NB4 (cell line): ENCODE measurements at places on chromosomes 3 and 15.

GRCh38 chr15:51227940-51228732, 110.3 kb downstream of the CYP19A1 start:
- peak; percentile 91 for DNase-seq

GRCh38 chr3:112685956-112686799, 45.2 kb upstream of the CCDC80 start:
- no peak for DNase-seq

DNA sequence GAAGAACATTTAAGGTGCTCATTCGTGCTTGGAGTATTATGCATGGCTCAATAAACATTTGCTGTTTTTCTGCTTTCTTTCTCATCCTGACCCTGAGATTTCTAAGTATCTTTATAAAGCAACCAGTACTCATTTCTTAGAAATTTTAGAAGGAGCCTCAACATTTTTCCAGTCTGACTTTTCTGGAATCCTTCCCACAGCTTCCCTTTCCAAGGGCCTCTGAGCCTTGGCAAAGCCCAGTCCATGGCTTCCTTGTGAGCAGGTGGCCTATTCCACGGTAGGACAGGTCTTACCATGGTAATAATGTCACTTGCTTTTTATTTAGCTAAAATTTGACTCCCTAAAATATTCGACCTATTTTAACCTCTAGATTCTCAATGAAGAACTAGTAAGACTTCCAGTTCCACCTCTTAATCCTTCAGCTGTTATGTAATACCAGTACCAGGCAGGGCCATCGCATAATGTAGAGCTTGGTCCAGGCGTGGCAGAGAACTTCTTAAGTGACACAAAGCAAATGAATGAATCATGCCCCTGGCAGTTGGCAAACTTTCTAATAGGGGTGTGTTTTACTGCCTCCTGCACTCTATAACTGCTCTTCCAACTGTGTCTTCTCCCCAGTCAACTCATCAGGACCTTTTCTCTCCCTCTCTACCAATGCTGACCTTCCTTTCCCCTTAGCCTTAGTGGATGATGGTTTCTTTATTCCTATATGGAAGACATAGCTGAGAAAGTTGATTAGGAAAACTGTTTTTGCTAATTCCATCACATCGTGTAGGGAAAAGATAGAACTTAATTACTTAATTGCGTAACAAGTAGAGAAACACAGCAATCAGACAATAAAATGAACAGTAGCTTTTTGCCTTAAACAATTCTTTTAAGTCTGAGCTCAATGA, 894 bp upstream of the TM4SF4 start:
- DNase-seq, result peak; percentile 16

DNA sequence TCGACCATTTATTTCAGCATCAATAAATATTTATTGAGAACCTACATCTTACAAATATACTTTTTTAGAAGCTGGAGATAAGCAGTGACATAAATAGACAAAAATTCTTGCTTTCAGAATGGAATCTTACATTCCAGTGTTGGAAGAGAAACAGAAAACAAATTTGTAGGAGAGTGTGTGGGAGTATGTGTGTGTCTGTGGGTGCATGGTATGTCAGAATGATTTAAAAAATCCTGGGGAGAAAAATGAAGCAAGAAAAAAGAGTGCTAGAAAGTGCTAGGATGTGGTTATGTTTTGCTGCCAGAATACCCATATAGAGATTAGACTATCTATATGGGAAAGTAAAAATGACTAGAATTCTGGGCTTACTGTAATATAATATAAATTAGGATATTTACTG, 561.7 kb upstream of the SGO1 start:
- no peak for DNase-seq

- no peak for DNase-seq
Measured at GRCh38 chr15:94673801-94674200, 442.4 kb downstream of the MCTP2 start.

- DNase-seq, result no peak
Measured at GRCh38 chr15:59174151-59174834, 32.4 kb upstream of the LDHAL6B start.

DNA sequence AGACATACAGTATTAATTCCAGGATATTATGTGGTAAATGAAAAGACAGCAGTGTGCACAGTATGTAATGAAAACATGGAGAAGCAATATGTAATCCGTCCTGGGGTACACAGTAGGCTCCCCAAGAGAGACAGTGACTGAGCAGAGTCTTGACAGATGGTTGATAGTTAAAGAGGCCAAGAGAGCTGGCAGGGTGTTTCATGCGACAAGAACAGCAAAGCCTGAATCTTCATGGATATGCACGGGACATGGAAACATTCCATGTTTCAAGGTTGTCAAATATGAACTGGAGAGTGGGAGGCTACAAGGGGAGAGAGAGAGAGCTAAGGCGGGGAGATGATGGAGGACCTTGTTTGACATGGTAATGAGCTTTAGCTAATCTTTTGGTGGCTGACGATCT, 338.4 kb downstream of the IL5RA start:
- no peak for DNase-seq

- DNase-seq, result no peak
Measured at GRCh38 chr3:117726776-117727175, 1017.2 kb downstream of the TUSC7 start.

DNA sequence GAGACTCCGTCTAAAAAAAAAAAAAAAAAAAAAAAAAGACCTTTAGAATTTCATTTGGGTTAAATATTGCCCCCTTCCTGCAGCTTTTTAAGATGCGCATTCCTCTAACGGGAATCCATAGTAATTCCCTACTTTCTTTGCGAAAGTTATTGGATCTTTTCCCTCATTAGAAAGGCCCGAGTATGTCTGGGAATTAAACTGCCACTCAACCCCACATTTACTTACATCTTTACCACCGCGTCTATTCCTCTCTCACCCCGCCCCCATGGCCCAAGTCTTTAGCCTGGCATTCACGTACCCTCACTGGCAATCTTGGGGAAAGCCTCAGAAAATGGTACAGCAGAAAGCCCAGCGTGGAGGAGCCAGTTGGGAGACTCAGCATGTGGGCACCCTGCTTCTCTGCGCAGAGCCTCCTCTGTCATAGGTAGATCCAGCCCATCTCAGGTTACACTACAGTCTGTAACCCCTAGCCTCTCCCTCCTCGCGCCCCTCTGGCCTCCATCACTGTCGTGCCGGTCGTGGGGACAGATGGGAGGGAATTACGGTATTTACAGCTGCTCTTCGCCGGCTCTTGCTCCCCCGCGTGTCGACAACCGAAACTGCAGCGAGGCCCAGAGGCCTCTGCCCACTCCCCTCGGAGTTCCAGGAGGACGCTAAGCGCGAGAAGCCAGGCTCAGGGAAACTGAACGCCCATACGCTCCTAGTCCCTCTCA, 6.4 kb upstream of the ANKDD1A start:
- peak; percentile 67 for DNase-seq

GRCh38 chr15:57195326-57195725, 181.0 kb upstream of the CGNL1 start:
- DNase-seq, result no peak

GRCh38 chr3:115450036-115450435, 173.3 kb upstream of the GAP43 start:
- no peak for DNase-seq

GRCh38 chr3:6416049-6416661, 444.8 kb upstream of the GRM7 start:
- no peak for DNase-seq

DNA sequence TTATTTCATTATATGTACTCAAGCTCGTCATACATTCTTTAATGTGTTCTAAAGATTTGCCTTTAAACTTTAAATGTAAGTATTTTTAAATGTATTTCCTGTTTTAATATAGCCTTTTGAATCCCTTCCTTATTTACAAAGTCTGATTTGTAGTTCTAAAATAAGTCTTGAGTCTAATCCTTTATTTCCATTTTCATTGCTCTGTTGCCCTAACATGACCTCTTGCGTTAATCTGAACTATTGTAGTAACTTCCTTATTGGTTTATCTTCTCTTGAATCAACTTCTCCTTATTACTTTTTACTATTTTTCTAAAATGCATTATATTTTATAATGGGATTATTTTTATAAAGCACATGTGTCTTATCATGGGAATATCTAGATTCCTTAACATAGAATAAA, 24.0 kb downstream of the KNL1 start:
- DNase-seq, result peak; percentile 29

DNA sequence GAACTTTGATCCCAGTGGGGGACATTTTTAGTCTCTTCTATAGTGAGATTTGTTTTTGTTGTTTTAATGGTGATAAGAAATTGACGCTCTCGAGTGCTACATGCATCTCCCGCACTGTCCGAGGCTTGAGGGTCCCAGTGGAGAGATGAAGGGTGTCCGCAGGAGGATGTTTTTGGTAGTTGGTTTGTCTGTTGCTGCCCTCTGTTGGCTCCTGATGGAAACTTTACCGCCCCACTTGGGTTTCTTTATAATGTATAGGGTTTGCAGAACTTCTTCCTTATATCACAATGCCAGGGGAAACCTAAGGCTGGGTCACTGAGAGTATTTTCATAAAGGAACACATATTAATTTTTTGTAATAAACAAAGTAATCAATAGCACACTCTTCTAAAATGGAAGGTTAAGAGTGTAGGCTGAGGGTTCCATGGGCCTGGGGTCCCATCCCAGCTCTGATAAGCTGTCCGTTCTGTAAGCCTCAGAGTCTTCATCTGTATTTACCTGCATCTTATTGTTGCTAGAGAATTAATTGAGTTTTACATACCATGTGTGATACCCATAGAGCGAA, 185.3 kb upstream of the FEZF2 start:
- peak; percentile 40 for DNase-seq

DNA sequence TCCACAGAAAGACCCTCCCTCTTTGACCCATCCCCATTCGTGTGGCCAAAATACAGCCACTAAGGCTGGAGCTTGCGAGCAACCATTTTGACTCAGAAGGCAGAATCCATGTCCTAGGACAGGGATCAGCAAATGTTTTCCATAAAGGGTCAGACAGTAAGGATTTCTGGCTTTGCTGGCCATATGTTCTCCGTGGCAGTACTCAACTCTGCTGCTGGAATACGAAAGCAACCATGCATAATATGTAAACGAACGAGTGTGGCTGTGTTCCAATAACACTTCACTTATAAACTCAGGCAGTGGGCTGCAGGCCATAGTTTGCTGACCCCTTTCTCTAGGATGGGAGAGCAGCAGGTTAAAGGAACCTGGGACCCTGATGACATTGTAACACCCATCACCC, 77.6 kb upstream of the WNT5A start:
- DNase-seq, result no peak

- no peak for DNase-seq
Measured at GRCh38 chr3:116240261-116240660, 205.0 kb downstream of the LSAMP start.

- no peak for DNase-seq
Measured at GRCh38 chr3:31054032-31054431, 159.6 kb upstream of the GADL1 start.

GRCh38 chr3:104514371-104514770, 852.3 kb upstream of the ALCAM start:
- no peak for DNase-seq

DNA sequence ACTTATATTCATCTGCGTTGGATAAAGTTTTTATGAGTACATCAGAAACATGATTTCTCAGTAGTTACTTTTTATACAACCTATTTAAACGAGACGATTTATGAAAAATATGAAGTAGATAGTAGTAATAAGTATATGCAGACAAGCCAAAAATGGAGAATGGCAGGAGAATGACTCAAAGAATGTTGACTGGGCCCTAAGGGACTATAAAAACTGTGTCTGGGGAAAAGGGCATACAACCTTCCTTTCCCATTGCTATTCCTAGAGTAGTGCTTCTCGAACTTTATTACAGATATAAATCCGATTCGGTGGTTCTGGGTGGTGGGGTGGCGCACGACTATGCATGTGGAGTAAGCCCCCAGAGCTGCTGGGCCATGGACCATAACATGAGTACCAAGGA, 558.5 kb downstream of the FOXP1 start:
- DNase-seq, result no peak

DNA sequence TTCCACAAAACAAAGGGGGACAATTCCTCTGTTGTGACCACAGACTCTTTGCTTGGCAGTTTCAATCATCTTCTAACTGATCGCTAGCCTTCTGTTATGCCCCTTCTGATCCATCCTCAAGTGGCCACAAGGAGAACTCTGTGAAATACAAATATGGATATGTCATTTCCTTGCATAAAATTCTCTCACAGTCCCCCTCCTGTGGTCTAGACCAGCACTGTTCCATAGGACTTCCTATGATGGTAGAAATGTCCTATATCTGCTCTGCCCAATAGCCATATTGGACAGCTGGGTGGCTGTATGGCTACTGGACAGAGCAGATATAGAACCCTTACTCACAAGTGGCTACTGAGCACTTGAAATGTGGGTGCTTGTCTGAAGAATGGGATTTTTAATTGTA, 25.9 kb upstream of the SNRK start:
- DNase-seq, result peak; percentile 10

- DNase-seq, result no peak
Measured at GRCh38 chr3:162117961-162118360, 621.4 kb downstream of the OTOL1 start.

- no peak for DNase-seq
Measured at GRCh38 chr15:40992825-40993224, 39.6 kb downstream of the CHAC1 start.

DNA sequence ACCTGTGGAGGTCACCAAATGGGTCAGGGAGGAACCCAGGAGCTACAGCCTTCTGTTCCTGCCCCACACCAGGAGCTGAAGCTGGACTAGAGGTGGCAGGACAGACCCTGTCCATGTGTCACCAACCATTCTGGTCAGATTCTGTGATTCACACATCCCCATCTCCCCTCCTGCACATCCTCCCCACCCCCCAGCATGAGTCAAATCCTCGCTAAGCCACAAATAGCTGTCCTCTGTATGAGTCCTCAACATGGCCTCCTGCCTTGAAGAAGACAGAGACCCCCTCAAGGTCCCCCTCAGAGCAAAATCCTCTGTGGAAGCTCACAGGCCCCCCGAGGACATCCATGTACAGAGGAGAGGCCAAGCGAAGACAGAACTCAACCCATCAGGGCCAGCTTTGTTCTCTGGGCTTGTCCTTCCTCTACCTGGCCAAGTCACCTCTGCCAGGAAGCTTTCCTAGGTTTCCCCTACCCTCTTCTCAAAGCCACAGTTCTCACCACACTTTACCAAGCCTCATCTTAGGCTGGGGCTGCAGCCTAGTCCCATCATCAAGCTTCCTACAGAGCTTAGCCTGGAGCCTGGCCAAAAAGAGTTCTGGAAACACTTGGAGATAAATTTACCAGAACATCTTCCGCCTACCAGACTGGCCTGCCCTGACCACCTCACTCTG, 17.1 kb downstream of the CACNA2D2 start:
- no peak for DNase-seq

DNA sequence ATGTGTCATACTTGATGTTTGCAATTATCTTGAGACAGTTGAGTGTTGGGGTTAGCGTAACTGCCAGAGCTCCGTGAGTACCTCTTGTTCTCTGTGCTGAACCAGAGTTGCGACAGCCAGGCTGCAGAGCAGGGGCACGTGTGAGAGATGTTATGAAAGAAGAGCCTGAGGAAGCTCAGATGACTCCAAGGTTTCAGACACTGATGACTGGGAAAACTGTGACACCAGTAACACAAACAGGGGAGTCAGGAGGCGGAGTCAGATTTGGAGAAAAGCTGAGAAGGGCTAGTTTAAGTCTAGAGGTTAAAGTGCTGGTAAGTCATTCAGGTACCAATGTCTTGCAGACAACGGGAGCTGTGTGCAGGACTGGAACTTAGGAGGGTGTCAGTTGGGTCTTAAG, 45.0 kb downstream of the BLM start:
- DNase-seq, result peak; percentile 94
